ENCODE measurements at places on chromosomes 6 and 20. TPM values are rescaled to one million over a fixed set of nuclear protein-coding genes. Genes with fewer than 3 reads are reported as not detected.

DNA sequence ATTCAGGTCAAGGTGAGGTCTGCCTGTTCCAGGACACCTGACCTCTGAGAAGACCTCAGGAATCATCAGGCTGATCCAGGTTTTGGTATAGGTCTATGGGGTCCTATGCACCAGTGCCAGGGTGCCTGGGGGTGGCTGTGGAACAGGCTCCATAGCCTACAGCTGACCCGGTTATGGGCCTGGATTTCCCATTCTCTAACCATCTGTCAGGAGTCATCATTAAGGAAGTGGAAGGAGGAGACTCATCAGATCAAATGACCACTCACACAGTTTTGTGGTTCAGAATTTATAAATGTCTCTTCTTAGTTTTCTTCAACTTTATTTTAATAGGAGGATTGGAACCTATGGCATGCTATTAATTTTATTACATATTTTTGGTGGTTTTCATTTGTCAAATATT is 14.8 kb downstream of the PLA2G7 start:
- no peak for DNase-seq

DNA sequence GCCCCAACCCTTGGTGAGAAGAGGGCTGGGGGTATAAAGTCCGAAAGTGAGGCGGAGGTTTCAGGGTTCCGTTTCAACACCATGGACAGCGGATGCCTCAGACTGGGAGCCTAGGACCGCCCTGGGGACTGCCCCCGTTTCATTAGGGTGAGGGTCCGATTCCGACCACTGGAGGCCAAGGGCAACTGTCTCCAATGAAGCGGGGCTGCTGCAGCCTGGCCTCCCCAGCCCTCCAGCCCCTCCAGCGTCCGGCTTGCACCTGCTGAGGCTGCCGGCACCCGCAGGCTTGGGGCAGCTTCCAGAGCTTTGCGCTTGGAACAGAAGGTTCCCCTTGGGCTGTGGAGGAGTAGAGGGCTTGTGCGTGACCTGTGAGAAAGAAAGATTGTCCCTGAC is 39.9 kb downstream of the YTHDF1 start:
- no peak for DNase-seq

GRCh38 chr6:21731411-21732031 is 138.0 kb downstream of the SOX4 start:
- DNase-seq, result no peak

DNA sequence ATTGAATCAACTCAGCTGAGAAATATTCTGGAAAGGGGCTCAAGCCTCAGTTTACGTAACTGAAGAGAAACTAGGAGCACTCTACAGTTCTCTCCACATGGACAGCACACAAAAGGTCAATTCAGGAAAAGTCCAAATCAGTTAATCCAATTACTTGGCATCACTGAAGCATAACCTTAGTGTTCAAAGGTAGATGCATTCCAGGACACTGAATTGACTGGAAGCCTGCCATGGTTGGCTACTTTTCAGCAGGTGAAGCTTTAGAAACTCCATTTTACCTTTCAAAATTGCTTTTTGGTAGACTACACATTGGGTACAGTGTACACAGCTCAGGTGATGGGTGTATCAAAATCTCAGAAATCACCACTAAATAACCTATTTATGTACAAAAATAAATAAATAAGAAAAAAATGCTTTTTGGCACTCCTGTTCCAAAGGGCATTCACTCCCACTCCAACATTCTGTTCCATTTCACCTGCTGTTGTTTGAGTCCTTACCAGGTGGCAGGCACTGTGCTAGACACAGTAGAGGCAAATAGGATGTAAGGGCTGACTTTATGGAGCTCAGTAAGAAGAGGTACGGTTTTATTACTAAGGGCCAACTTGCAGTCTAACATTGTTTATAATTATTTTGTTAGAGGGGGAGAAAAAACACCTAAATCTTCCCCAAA is 153.4 kb downstream of the FAXC start:
- no peak for DNase-seq

DNA sequence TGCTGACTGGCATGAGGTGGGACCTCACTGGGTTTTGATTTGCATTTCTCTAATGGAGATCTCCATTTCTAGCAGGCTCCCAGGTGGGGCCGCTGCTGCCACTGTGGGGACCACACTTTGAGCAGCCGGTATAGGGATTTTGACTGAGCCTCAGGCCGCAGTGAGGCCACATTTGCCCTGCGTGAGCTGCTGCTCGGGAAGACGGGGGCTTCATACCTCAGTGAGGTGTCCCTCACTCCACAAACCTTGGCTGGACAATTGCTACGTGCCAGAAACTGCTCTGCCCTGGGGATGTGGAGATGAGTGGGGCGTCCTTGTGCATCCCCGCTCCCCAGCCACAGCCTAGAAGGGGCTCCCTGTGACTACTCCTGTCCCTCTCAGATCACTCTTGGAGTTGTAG is 134.3 kb downstream of the ANKRD60 start:
- DNase-seq, result no peak

- no peak for DNase-seq
These were observed 331.8 kb downstream of the RIMS1 start for GRCh38 chr6:72218125-72218524.

DNA sequence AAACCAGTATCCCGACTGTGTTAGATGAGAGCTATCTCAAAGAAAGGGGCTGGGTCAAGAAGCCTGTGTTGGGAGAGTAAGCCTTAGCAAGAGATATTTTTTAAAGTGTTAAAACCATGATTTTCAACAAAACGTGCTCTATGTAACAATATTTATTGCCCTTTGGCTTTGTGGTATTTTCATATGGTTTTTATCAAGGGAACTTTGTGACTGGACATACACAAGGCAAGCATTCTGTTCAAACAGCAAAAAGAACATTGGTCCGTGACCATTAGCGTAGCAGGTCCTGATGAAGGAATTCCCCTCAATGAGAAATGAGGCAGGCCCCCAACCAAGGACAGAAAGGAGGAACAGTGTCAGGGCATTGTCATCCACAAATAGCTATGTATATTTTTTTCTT is 222.6 kb downstream of the MYLK4 start:
- no peak for DNase-seq

- DNase-seq, result no peak
These were observed 22.0 kb upstream of the PREX1 start for GRCh38 chr20:48849779-48850178.

- DNase-seq, result no peak
These were observed 16.8 kb upstream of the DCBLD1 start for GRCh38 chr6:117465691-117466090.

DNA sequence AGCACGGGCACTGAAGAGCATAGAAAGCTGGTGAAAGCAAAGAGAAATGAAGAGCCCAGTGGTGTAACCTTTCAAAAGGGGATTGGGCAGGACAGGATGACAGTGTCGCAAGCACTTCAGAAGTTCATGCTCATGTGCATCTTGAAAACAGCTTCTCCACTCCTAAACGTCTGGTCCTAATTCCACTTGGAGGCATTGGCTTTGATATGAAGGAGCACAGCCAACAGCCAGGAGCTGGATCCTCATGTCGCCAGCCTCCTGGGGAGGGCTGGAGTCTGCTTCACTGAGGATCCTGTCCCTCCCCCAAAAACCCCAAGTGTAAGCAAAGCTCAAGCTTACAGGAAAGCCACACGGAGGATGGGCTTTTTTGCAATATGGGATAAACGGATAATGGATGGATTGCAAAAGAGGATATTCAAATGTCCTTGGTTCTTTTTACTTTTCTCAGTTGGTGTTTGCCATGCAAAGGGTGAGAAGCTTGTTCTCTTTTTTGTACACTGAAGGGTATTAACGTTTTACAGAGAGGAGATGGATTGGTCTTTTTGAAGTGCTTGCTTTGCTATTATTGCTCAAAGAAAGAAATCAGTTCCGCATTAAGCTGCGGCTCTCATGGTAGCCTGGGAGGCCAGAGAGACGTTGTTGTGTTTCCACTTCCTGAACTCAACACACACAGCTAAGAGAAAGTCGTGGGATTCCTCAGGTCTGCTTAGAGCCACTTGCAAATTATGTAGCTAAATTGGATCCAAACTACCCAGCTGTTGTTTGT is 92.2 kb downstream of the SIM1 start:
- no peak for DNase-seq

HLA-G gene
- not detected for total RNA-seq

LAMP5 gene
- total RNA-seq, result 0.32 TPM

RBBP9 gene
- total RNA-seq, result 0.40 TPM

CPXM1 gene
- 0.95 TPM for total RNA-seq

UBE2C gene
- total RNA-seq, result 27.1 TPM

GPR6 gene
- not detected for total RNA-seq

LAMA2 gene
- 43.0 TPM for total RNA-seq
